Karpas-422 (cell line): ENCODE measurements at places on chromosomes 1 and 21. TPM values are rescaled to one million over a fixed set of nuclear protein-coding genes. Genes with fewer than 3 reads are reported as not detected.

GRCh38 chr1:76494807-76495206 lies 372.5 kb upstream of the ST6GALNAC5 start:
- DNase-seq: no peak

DNA sequence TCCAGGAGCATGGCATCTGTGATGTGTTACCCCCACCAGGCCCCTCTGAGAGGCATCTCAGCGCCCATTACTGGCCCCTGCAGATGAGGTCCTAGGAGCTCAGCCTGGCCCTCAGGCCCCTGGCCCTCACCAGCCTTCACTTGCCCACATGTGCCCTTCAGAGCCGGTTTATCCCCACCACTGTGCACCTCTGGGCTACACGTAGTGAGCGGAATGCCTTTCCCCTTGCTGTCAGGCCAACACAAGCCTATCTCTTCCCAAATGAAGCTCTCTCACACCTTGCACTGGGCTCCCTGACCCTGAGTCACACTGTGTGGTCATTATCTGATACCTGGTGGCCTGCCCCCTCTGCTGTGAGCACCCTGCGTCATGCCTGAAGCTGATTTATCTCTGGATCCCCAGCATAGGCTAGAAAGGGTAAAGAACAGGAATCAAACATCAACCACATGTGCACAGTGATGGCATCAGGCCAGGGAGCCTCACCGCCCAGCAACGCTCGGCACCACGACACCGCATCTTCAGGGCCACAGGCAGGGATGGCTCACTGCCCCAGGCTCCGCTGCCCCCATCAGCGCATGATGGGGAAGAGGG lies 49.1 kb downstream of the GLIS1 start:
- no peak for DNase-seq

- DNase-seq: no peak
Measured at GRCh38 chr21:45374826-45375455, 30.0 kb upstream of the COL18A1 start.

DNA sequence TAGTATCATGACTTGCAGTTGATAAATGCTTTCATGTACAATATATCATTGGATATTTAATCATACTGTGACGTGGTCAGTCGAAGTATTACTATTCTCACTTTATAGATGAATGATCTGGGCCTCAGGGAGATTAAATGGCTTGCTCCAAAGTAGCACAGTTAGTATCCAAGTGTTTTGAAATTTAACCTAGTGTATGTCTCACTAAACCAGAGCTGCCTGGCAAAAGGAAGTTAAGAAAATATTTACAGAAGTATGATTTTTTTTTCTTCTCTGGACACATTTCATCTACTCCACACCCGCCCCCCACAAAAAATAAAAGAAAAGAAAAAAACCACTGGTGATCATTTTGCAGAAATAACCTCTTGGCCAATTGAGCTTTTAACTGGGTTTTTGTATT lies 71.9 kb upstream of the CXADR start:
- DNase-seq: no peak

DNA sequence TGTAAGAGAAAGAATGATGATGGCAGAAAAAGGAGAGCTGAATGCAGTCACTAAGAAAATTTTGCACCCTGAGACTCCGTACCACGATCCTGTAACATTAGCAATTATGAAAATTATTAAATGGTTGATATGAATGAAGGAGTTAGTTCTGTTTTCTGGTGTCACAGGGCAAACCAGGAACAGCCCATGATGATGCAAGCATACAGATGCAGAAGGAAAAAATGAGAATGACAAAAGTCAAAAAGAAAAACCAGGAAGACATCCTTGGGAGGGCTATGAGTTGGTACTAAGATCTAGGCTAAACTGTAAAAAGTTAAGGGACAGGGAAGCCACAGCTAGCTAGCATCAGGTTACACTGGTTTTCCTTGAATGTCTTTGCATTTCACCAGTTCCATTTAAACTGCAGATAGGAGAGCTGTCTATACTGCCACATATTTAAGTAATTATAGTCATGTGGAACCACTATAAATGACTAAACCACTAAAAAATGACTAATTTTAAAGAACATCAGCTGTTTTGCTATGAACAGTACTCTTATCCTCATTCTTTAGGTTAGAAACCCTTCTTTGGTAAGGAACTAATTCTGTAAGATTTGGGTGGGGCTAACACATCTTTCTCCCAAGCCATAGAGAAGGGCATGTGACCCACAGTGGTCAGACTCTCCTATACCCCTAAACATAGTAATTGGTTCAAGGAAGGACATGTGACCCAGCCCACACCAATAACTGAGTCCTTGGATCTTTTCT lies 11.4 kb downstream of the DOCK7 start:
- DNase-seq: no peak

DNA sequence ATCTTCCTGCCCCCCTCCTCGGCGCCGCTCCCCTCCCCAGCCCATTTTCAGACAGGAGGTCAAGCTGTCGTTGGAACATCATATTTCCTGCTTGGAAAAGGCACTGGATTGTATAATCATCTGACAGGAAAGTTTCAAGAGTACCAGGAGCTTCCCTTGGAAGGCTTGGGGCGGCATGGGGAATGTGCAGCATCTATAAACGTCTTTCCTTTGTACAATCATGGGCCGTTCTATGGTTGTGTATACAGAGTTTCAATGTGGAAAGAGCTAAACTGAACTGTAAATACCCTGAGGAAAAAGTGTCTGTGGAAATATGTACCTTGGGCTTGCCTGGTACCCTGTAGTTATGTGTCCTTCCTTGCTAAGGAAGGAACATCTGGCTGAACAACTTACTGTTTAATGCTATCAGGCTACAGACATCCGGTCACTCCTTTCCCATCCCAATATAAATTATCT lies 368.1 kb upstream of the ADGRL2 start:
- DNase-seq: no peak

DNA sequence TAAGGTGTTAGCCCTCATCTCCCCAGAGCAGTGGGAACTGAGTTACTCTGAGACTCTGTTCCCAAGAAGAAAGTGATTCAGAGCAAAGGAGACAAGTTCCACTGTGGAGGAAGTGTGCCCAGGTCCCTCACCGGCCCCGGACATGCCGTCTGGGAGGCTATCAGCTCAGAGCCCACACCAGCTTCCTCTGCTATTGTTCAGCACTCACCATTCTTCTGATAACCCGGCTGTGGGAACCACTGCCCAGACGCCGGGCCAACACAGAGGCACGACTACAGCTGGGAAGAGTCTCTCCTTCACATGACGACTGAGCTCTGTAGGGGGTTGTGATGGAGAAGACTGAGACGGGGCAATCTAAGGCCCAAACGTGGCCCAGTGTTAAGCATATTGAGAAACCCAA lies 34.2 kb upstream of the GJA5 start:
- no peak for DNase-seq

GRCh38 chr1:5954964-5955363 lies 37.3 kb downstream of the NPHP4 start:
- DNase-seq: no peak

DNA sequence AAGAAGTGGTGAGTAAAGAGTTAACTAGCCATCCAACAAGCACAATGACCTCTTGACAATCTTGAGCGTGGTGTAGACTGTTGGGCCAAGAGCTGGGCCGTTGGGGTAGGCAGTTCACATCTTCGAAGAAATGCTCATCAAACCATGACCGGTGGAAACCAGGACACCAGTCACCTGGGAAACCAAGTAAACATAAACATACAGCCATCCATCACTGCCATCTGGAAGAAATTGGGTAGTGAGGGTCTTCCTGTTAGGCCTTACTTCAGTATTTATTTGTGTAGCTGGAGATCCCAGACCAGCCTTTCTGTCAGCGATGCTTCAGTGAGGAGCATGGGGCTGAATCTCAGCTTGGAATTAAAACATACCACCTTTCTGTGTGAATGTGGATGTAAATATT lies 108.1 kb upstream of the HAO2 start:
- no peak for DNase-seq

DNA sequence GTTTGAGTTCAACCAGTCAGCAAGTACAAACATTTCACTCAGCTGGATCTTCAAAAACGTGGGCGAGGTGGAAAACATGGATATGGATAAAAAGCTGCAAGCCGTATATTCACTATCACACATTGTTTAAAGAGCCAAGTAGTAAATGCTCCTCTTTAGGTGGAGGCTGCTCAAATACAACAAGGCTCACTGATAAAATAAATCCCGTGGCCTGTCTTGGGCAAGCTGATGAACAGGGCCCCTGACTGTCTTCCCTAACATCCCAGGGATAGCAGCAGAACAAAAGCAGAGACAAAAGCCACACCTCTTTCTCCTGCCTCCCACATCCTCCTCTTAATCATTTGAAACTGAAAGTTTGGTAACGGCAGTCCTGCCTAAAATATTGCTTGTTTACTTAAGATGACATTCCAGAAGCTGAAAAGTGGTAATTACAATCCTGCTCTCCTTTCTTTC lies 357.7 kb downstream of the TTLL7 start:
- no peak for DNase-seq

- no peak for DNase-seq
Measured at GRCh38 chr1:178781533-178782330, 56.7 kb downstream of the RALGPS2 start.

DNA sequence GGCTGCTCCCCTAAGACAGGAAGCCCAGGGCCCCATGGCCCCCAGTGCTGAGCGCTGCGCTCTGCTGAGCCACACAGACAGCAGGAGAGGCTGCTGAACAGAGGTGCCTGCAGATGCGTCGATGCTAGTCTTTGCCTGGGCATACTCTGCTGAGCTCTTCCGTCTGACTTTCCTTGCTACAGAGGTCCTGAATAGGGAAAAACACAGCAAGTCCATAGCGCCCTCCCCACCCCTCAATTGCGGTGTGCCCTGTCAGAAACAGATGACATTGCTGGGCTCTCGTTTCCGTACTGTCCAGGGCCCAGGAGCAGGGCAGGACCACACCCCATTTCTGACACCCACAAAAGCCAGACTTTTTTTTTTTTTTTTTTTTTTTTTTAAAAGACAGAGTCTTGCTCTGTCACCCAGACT lies 252.5 kb downstream of the SDCCAG8 start:
- no peak for DNase-seq

DNA sequence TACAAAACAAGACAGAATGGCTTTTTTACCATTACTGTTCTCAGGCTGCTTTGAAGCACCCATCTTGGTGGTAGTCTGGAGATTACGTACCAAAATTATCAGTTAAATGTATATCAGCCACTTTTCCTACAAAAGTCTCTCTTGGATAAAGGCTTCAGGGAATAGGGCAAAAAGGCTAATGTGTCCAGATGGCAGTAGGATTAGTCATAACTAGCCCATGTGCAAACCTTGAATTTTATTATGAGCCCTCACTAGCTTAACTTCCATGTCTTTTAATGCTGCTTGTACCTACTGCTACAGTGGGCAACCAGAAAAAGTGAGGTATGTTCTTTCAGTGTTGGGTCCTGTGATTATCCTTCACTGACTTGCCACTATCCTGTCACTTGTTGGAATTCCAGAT lies 51.0 kb downstream of the PLPPR4 start:
- no peak for DNase-seq

- peak; percentile 80 for DNase-seq
Measured at GRCh38 chr1:173914366-173914871, 2.7 kb downstream of the SERPINC1 start.

GRCh38 chr1:167717351-167717750 lies 4.4 kb upstream of the MPZL1 start:
- DNase-seq: no peak

DNA sequence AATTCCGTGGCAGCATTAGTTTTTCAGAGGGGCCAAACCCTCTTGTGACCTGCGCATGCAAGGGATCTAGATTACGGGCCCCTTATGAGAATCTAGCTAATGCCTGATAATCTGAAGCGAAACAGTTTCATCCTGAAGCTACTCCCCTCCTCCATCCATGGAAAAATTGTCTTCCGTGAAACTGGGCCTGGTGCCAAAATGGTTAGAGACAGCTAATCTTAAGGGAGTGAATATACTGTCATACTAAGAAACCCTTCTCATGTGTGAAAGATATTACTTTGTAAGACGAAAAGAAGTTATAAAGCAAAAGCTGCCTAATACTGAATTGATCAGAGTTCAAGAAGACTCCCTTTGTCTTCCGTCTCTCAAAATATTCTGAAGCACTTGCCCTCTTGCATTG lies 166.3 kb downstream of the DUSP10 start:
- DNase-seq: no peak

GRCh38 chr1:9198538-9199361 lies 35.8 kb upstream of the H6PD start:
- DNase-seq: no peak

- no peak for DNase-seq
Measured at GRCh38 chr1:167173516-167174184, 47.0 kb upstream of the POU2F1 start.

DNA sequence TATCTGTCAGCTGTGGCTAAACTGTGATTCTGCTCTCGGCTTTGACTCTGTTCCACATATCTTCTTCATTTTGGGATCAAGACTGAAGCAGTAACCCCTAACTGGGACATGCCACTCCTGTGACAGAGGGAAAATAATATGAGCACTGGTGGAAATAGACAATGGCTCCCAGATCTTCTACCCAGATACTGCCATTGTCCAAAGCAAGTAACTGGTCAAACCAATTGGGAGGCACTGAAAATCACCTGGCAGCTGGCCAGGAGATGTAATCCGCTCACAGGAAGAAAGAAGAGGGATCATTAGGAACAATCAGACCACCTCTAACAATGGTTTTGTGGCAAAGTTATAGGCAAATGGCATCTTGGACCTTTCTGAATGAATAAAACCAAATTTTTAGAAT lies 10.7 kb downstream of the SNX7 start:
- no peak for DNase-seq

DNA sequence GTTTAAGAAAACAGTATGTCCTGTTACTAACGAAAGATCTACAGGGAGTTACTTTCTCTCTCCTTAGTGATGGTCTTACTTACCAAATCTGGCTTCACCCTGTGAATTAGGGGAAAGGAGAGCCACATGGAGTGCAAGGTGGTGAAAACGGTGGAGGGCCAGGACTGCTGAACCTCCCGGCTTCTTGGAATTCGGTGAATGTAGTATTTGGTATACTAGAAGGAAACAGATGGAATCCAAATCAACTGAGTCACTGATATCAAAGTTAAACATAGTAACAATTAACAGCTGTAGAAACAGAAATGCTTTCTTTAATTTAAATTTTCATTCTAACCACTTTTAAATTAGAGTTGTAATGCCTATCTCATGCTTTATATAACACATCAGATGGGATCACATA lies 45.7 kb downstream of the ALG14 start:
- no peak for DNase-seq

- no peak for DNase-seq
Measured at GRCh38 chr1:173555651-173556305, 47.1 kb downstream of the SLC9C2 start.

The SLAMF8 gene
- not detected in 2 replicates for total RNA-seq

The FAM151A gene
- not detected in 2 replicates for total RNA-seq

The GPR161 gene
- total RNA-seq: 1.2 and 1.6 TPM in 2 replicates

The MAN1C1 gene
- total RNA-seq: not detected in 2 replicates

The TCHHL1 gene
- total RNA-seq: not detected in 2 replicates

The CA6 gene
- total RNA-seq: not detected in 2 replicates

The CELA3A gene
- total RNA-seq: not detected in 2 replicates

The AZIN2 gene
- total RNA-seq: 0.30 and 1.8 TPM in 2 replicates

The LGR6 gene
- total RNA-seq: not detected in 2 replicates

The SELENON gene
- 2.7 and 5.1 TPM in 2 replicates for total RNA-seq

The HCN3 gene
- 5.9 and 6.3 TPM in 2 replicates for total RNA-seq

The OR10J1 gene
- total RNA-seq: 0.11 TPM in 1 of 2 replicates, not detected in the other

The SPATA45 gene
- not detected in 2 replicates for total RNA-seq
